ENCODE measurements at places on chromosomes 16 and 17.

DNA sequence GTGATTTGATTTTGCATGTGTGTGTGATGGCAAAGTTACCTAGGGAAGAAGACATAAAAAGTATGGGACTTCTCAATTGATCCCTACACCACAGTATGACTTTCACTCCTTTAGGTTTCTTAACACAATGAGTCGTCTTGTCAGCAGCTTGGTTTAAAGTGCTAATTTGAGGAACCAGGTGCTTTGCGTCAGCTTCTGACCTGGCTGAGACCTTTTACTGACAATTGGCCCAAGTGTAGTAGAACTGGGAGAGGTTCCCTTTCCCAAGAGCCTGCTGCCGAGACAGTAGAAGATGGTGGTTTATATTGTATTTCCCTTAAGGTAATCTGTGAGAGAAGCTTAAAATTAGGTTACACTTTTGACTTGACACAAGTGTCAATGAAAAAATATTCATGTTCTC, 54.9 kb downstream of the LDHD start:
- no peak for DNase-seq

DNA sequence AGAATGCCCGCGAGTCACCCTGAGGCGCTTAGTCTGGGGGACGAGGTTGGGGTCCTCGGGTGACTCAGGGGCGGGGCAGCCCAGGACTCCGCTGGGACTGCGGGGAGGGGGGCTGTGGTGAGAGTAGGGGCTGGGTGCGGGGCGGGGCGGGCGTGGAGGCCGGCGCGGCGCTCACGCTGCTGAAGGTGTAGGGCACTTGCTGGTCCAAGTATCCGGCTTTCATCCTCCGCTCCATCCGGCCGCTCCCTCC, 832 bp downstream of the ETV4 start:
- DNase-seq = no peak

DNA sequence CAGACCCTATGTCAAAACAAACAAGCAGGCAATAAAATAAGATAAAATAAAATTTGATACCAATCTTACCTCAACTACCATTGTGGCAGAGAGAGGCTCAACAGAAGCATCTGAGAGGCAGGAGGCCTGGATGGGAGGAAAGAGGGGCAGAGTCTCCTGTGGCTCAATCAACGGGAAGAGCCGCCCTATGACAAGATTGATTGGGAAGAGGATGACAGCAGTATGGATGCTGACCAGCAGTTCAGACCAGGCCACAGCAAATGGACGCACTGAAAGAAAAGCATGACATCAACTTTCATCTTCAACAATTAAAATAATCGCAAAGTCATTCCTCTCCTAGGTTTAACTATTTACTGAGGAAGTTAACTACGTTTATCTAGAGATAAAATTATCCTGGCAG, 47.4 kb downstream of the PKD1L3 start:
- DNase-seq = no peak

- no peak for DNase-seq
Observed at GRCh38 chr16:88287219-88287618, 95.5 kb upstream of the ZNF469 start.

- DNase-seq = no peak
Observed at GRCh38 chr16:59950431-59950830, 1216.3 kb upstream of the GOT2 start.

- no peak for DNase-seq
Observed at GRCh38 chr16:85978291-85978775, 79.4 kb downstream of the IRF8 start.

DNA sequence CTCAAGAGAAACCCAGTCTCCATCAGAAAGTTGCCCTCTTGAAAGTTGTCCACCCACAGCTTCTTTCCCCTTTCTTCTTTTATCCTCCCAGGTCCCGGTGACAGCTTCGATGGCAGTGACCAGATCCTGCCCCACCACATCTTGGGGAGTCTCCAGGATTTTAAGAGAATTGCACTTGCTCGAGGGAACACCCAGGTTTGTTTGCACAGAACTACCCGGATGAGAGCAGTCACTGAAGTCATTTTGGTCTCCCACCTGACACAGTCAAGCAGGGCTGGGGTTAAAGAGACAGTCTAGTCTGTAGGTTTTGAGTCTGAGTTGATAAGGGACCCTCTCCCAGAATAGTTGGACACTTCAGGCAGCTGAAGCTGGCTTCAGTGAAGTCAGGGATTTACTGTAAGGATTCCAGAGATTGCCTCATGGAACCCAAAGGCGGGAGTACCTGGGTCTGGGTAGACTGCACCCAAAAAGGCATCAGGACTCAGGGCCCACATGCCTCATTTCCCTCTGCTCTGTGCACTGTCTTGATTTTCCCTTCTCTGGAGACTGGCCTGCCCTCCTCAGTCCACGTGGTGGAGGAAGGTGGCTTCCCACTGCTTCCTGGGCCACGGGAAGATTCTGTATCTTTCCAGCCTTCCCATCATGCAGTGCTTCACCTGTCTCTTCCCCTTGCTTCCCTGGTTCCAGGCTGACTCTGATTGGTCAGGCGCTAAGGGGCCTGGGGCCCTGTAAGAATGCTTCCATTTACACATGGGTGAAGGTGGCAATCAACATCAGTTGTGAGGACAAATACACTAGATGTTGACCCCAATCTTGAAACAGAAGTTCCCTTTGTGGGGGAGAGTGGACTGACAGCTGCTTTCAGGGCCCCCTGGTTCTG, 9.5 kb downstream of the MYCBPAP start:
- DNase-seq = no peak

DNA sequence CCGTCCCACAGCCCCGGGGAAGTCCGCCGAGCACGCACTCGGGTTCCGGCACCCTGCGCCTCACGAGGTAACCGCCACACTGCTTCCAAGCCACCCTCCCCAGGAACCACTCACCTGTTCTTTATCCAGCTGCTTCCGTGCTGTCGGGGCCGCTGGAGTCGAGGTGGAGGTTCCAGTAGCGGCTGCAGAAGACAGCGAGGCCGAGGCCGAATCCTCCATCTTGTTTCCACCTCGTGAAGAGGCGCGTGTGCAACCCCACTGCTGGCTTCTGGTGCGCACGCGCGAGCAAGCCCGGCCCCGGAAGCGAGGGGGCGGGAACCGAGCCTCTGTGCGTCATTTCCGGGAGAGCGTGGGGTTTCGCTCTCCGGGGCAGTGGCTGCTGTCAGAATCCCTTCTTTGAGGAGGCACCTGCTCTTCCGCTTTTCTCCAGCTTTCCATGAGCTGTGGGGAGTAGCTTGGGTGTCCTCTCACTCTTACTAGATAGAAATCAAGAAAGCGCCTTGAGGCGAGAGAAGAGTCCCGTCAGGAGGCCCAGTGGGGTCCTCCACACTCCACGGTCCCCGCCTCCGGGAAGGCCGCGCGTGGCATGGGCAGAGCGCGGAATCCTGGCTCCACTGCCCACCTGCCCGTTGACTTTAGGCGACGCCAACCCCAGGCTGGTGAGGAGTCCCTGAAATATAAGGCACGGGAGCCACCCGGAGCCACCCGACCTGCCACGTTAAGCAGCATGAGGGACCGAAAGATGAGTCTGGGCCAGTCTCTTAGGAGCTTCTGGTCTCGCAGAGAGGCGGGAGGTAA, at the start of gene RSL1D1:
Gene RSL1D1, minus strand, starts transcription at position 249 of the 798 bp plus-strand sequence. Its CDS starts 30 bp downstream, at position 219.
- peak; percentile 75 for DNase-seq
